ENCODE measurements at places on chromosomes 11 and 22.
A peak's percentile ranks its signal among the peaks of the same experiment; 100 is the strongest.

DNA sequence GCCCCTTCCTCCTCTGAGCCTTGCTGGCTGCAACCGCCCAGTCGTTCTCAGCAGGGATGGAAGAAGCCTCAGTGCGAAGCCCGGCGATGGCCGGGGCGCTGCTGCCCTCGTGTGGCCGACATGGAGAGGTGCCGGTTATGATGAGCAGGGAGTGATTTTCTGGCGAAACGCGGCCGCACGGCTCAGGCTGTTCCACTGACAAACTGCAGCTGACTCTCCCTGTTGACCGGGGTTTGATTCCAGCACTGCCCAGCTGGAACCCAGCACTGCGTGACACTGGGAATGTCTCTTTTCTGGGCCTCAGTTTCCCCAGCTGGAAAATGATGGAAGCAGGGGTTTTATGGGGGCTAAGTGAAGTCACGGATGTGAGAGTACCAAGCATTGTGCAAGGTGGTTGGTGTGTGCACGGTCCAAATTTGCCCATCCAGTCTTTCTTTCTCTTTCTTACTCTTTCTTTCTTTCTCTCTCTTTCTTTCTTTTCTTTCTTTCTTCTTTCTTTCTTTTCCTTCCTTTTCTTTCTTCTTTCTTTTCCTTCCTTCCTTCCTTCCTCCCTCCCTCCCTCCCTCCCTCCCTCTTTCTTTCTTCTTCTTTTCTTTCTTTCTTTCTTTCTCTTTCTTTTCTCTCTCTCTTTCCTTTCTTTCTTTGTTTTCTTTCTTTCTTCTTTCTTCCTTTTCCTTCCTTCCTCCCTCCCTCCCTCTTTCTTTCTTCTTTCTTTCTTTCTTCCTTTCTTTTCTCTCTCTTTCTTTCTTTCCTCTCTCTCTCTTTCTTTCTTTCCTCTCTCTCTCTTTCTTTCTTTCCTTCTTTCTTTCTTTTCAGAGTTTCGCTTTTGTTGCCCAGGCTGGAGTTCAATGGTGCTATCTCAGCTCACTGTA lies 25.8 kb upstream of the MPPED1 start:
- peak; percentile 56 for DNase-seq

GRCh38 chr11:92225568-92226330 lies 1.1 kb downstream of the FAT3 start:
- no peak for DNase-seq

DNA sequence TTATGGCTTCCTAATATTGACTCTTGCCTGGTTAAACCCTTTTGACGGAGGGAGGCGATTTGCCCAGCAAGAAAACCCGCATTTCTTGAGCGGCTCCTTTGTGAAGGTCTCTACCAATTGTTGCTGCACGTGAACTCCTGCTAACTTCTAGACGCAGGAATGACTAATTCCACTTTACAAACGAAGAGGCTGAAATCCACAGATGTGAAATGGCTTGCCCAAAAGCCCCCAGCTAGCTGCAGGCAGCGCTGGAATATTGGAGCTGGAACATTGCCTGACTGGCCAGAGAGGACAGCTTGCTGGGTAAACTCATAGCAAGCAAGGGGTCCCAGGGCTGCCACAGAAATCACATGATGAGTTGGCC lies 542 bp downstream of the GCAT start:
- no peak for DNase-seq

DNA sequence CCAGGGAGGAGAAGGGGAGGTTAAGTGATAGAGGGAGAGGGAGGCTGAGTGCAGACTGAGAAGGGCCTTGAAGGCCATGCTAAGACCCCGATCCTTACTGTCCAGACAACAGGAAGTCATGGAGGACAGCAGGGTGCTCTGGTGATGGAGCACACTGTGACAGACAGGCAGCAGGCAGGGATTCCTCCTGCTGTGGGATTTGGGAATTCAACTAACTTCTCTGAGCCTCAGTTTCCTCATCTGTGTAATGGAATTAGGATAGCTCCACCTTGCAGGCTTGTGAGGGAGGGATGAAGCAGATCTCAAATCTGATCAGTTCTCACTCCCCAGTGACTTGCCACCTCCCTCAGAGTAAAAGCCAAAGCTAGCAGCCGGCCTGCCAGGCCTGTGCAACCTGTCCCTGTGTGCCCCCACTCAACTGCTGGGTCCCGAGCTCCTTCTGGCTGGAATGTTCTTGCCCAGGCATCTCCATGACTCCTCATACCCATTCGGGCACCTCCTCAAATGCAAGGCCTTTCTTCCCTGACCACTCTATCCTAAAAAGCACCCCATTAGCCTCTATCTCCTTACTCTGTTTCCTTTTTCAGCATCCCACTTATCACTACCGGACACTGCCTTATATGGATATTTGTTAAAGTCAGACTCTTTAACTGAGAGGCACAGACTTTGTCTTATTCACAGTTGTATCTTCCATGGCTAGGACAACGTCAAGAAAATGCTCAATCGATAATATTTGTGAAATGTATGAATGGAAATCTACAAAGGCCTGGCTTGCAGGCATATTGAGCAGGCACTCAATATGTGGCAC lies 9.5 kb downstream of the ARAP1 start:
- no peak for DNase-seq

DNA sequence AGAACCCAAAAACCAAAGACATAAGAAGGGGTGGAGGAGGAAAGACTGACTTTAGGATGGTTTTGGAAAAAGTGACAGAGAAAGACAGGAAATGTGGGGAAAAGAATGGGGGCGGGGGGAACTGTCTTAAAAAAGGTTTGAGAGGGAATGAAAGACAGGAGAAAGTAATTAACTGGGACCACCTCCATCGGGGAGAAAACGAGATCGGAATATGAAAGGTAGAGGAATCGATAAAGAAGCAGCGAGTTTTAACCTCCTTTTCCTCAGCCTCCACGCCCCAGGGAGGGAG lies 524 bp downstream of the MTMR2 start:
- no peak for DNase-seq

DNA sequence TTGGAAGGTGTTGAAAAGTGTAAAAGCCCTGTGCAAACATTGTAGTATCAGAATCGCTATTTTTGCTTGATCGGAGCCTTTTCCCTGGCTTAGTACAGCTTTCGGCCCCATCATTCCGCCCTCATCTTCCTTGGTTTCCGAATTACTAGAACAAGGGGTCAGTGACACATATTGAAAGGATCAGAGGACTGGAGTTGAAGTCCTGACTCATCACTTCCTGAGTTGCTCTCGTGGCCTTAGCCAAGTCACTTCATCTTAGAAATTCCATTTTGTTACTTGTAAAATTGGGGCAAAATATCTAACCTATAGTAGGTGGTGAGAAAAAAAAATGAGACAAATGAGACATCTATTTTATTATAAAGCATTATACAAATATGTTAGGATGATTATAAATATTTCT lies 375.0 kb downstream of the NTM start:
- DNase-seq: no peak

GRCh38 chr22:37410174-37411055 lies 16.9 kb downstream of the ELFN2 start:
- DNase-seq: no peak
